Smooth muscle cell of trachea (primary cell): ENCODE measurements at places on chromosomes 4 and X. TPM values are rescaled to one million over a fixed set of nuclear protein-coding genes. Genes with fewer than 3 reads are reported as not detected.

Gene HERC5
- total RNA-seq, result 1.7 and 6.0 TPM in 2 replicates

Gene VBP1
- 42.5 and 97.0 TPM in 2 replicates for total RNA-seq

Gene SH3RF1
- 18.7 and 21.7 TPM in 2 replicates for total RNA-seq

Gene BST1
- 6.6 and 13.8 TPM in 2 replicates for total RNA-seq

Gene BEND2
- not detected in 2 replicates for total RNA-seq

Gene SOWAHB
- under 0.01 and 0.17 TPM in 2 replicates for total RNA-seq

Gene STK32B
- 0.50 and 0.73 TPM in 2 replicates for total RNA-seq

Gene MAGED4
- total RNA-seq, result 34.0 and 38.5 TPM in 2 replicates

Gene PCYT1B
- total RNA-seq, result 0.15 and 0.17 TPM in 2 replicates

Gene MAGEB2
- not detected in 2 replicates for total RNA-seq

Gene HHIP
- total RNA-seq, result 0.29 TPM in 1 of 2 replicates, not detected in the other

Gene ZXDA
- total RNA-seq, result 4.8 and 7.3 TPM in 2 replicates

Gene ATP1B4
- not detected in 2 replicates for total RNA-seq
